Stimulated activated CD4-positive, alpha-beta T cell treated with anti-CD3 and anti-CD28 coated beads, Interleukin-15, amount 100 ng/mL, for 1 hour (primary cell): ENCODE measurements at places on chromosomes 11 and 22.

DNA sequence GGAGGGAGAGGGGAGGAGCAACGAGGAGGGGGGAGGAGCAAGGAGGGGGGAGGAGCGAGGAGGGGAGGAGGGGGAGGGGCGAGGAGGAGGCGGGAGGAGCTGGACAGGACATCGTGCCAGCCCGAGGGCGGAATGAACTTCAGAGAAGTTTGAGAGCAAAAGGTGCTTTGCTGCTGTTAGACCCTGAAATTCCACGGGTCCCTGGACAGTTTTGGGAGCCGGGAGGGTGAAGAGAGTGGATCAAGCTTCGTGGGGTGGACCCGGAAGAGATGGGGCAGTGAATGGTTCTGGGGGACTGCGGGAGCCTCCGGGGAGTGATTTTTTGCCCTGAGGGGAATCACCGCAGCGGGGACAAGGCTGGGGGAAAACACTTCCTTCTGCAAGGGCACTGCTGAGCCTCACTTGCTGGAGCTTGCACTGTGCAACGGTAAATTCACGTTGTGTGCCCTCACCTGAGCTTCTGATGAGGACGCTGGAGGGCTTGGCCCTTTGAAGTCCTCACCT is 10.7 kb upstream of the NLRP6 start:
- no peak for DNase-seq

DNA sequence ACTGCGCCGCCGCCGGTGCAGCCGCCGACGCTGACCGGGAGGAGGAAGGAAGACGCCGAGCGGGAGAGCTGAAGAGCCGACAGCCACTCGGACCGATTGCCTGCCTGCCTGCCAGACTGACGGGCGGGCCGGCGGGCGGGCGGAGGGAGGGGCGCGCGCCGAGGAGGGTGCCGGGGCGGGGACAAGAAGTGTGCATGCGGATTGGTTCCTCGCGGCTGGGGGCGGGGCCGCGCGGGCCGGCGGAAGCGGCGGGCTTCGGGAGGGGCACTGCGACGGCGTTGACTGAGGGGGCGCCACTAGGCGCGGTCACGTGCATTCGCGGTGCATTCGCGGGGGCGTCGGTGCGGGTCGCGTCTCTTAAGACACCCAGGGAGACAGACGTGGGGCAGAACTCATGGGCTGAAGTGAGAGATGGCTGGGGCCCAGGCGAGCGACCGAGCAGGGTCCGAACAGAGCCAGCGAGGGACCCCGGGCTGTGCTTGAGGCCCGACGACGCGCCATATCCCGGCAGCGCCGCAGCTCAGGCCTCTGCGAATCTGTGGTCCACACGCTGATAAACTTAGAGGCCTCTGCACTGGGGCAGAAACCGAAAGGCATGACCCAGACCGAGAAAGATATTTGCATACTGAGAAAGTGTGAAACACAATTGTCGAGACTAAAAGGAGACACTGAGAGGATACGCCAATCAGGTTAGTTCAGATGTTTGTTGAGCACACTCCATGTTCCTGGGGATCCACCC is at the start of gene MAPK1:
Gene MAPK1, minus strand, starts transcription at position 118 of the 739 bp plus-strand sequence. CDS start 205 bp downstream, outside the sequence.
- DNase-seq: peak; percentile 86

- no peak for DNase-seq
These were observed 8.5 kb upstream of the WDR74 start for GRCh38 chr11:62847767-62848314.

GRCh38 chr11:128471138-128471661 is 116.2 kb downstream of the ETS1 start:
- DNase-seq: no peak

GRCh38 chr11:94678236-94678635 is 89.9 kb upstream of the AMOTL1 start:
- no peak for DNase-seq

DNA sequence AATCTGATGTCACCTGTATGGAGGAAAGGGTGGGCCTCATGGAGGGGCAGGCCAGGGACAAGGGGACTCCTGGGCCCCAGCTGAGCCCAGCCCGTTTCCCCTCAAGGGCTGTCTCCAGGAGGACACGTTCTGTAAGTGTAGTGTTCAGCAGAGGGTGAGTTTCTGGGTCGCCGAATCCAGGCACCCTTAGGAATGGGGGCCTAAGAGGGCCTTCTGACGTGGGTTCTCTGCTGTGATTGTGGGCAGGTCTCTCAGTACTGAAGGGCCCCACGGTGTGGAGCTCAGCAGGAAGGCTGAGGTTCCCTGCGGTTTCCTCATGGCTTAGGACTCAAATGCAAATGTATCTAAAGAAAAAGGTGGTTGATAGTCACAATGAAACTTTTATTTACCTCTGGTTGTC is 6.5 kb downstream of the PTDSS2 start:
- no peak for DNase-seq

DNA sequence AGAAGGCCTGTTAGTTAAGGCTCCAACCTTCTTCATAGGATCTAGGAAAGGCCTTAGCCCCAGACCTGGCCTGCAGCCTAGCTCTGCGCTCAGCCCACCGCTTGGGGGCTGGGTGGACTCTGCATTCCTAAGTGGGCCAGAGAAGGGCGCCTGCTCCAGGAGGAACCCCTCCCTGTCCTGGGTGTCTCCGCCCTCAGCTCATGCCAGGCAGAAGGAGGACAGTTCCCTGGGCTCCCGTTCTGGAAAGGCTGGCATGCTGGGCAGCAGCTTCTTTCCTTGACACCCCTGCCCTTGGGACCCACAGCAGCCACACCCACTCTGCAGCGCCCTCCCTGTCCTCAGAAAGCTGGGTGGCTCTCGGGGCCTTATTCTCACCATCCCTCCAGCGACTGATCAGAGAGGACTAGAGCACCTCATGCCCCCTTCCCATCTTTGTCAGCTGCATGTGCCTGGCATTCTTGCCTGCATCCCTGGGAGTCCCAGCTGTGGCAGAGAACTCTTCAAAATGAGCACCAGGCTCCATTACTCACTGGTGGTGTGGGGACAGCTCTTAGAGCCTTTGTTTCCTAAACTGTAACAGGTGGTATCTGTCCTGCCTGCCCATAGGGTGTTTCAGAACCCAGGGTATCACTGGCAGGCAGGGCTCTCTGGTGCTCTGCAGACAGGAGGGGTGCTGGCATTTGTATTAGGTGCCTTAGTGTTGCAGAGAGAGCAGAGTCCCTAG is 20.3 kb upstream of the MYRF start:
- DNase-seq: no peak

- no peak for DNase-seq
These were observed 62.7 kb upstream of the KCNQ1OT1 start for GRCh38 chr11:2762451-2762850.

GRCh38 chr11:40885250-40885954 is 574.0 kb downstream of the LRRC4C start:
- DNase-seq: no peak

DNA sequence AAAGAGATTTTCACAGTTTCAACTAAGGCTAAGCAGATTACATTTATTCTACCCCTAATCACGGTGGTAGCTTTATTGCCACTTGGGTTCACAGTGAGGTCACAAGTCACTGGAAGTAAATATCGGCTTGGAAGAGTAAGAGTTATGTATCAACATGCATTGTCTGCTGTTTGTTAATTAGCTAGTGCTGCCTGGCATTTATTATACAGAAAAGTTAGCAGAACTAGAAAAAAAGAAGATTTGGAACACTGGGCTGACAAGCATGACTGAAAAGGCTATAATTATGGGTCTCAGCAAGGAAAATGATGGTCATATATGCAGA is 13.7 kb upstream of the RAB38 start:
- DNase-seq: no peak

DNA sequence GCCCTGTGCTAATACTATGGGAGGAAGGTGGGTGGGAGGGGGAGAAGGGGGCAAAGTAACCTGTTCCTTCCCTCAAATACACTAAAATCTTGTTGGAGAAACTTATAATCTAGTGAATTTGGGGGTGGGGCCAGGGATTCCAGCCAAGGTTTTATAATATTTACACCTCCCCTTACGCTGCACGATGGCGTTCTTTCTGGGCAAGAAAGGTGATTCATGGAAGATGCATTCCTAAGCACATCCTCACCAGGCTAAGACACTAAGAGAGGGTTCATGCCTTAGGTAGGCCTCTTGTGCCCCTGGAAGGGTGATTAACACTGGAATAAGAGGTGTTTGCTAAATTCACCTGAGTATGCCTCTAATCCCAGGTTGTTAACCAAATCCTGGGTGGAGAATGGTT is 82.6 kb downstream of the BARX2 start:
- no peak for DNase-seq

DNA sequence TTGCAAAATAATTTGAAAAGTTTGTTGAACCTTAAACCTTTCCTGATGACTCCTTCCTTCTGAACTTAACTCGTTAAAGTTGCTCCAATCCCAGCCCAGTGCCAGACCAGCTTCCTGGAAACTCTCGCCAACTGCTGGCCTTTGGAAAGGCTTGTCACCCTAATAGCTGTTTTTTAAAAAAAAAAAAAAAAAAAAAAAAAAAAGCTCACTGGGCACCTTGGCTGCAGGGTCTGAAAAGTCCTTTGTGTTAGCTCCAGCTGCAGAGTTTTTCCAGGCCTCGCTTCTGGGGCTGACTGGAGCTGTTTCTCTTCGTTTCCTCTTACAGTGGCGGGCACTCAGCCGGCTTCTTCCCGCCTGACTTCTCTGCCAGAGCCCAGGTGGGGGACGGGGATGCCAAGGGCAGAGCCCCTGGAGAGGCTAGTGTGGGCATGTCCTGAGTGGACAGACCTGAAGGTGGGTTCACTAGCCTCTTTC is 25.1 kb downstream of the KCNQ1OT1 start:
- no peak for DNase-seq

DNA sequence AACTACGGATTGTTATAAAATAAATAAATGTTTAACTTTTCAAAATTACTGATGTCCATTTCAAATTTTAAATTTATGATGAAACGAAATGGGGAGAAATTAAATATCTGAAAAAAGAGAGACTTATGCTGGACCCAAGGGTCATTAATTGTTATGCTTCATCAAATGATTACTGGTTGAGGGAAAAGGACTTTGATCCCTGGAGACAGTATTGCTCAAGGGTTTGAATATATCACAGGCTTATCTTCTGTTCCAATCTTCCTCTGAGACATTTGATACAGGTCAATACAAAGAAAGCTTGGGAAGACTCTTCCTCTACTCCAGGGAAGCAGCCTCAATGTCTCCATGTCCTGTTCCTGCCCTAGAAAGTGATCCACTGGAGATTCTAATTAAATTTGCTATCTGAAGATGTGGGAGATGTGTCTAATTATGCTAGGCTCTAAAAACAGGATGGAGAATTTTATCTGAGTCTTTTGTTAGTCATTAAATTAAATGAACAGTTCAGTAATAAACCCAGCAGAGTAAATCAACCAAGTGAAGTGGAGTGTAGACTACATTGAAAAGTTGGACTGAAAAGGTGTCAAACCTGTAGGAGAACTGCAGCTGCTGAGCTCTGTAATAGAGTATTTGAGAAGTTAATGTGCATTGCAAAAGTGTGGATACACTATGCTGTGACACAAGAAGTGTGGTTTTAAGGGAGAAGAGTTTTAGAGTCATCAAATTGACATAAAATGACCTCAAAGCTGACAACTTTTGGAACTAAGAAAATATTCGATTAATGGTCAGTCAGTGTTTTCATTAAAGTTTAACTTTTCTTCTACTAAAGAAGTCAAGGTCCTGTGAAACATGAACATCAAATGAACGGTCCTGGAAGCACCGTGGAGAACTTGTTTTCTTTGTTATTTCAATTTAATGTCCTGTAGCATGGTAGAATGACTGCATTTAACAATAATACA is 623.7 kb upstream of the CCDC90B start:
- DNase-seq: no peak

GRCh38 chr11:68002938-68003845 is 705 bp downstream of the UNC93B1 start:
- peak; percentile 45 for DNase-seq

DNA sequence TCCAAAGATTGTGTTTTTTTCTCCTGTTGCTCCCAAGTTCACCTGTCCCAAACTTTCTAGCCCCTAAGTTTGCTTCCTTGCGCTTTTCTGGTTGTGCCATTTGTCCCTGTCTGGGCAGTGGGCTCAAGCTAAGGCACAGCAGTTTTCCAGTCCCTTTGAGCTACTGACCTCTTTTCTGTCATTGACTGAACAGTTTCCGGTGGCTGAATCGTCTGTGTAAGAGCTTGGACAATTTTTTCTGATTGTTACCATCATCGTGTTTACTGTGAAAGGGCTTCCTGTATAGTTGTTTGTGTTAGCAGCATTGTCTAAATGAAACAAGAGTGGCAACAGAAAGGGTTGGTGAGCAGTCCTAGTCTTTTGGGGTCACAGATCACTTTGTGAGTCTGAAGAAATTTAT is 49.8 kb downstream of the BMAL1 start:
- DNase-seq: no peak
